ENCODE measurements at places on chromosomes 7 and 10.

- no peak for DNase-seq
These were observed 39.4 kb upstream of the DLX5 start for GRCh38 chr7:97064020-97064419.

- no peak for DNase-seq
These were observed 38.2 kb downstream of the HYAL4 start for GRCh38 chr7:123883154-123883553.

DNA sequence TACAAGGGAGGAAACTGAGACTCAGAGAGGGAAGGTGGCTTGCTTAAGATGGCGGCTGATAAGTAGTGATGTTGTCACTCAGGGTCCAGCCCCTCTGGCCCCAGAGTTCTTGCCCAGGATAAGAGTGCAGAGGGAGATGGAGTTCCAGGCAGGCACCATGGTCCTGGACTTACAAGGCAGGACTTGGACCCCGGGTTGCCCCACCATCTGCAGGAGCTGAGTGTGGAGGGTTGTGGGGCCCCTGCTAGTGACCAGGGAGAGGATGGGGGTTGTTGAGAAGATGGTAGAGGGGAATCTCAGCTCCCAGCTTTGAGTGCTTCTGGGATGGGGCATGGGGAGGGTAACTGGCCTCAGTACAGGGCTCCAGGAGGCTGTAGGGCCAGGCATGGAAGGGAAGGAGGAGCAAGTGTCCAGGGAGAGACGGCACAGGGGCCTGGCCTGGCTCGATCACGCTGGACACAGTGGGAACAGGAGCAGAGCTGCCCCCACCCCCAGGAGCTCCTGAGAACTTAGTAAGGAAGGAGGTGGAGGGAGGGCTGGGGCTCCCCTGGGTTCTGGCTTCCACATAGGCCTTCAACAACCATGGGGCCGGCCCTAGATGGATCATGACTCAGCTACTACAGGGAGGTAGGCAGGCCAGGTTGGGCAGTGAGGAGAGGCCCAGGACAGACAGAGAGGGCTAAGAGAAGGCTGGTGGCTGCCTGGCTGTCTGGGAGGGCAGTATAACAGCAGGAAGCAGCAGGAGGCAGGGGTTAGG lies 28.2 kb downstream of the PPIF start:
- no peak for DNase-seq

DNA sequence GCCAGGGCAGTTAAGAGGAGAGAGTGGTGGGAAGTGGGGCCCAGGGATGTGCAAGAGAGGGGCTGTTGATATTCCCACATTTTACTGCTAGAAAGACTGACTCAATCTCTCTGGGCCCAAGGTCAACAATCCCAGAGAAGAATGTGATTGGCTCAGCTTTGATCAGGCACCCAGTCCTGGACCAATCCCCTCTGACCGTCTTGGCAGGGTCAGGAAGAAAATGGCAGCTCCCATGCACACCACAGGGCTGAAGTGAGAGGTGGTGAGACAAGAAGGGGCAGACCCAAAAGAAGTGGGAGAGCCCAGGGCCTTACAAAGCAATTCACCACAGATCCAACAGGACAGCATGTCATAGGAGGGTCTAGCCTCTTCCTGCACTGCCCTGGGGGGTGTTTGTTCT lies 3.3 kb upstream of the C10orf105 start:
- DNase-seq: no peak

- no peak for DNase-seq
These were observed 101.3 kb upstream of the DNAJB12 start for GRCh38 chr10:72455889-72456595.

DNA sequence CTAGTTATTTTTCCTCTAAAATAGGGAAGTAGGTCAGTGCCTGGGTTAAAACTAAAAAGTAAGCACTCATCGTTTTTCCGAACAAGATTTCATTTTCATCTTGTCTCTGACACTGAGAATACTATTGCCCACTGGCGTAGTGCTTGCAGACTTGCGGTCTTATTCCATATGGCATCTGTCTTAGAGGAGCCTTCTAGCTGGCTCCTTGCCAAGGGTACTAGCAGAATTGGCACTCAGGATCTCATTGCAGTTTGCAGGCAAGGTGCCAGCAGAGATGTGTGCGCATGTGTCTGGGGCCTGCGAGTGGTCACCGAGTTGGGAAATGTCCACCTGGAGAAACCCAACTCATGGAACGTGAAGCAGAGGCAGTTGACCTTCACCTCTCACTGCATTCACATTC lies 143.4 kb downstream of the CELF2 start:
- no peak for DNase-seq

DNA sequence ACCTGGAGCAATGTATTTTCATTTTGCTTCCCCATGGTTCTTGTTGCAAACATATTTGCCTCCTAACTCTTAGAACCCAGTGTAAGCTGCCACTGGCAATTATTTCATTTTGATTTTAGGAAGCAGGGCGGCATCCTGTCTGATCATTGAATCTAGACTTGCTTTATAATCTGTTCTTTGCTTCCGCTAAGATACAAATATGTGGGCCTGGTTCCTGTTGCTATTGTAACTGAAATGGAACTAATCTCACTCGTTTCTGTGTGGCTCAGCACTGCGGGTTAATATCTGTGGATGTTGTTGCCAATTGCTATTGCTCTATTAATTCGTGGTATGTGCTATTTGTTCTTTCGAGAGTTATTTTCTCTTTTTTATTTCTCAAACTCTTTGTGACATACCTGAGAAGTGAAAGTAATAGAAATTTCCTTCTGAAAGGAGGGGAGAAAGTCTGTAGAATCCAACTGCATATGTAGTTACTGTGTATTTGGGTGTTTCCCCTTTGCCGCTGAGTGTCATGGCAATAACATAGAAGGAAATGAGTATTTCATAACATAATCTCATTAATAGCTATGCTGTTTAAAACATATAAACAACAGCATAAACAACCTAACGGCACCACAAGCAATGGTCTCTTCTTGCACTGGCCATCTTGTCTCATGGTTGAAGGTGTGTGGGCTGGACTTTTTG lies 62.4 kb downstream of the FZD1 start:
- no peak for DNase-seq

GRCh38 chr7:71780282-71780681 lies 631.9 kb downstream of the CALN1 start:
- no peak for DNase-seq

- DNase-seq: no peak
These were observed 35.3 kb downstream of the ABCB5 start for GRCh38 chr7:20650782-20651181.

- DNase-seq: no peak
These were observed 6.2 kb downstream of the VWA2 start for GRCh38 chr10:114245121-114245791.

- DNase-seq: no peak
These were observed 34.6 kb upstream of the PDK4 start for GRCh38 chr7:95630702-95631458.

- DNase-seq: no peak
These were observed 9.1 kb downstream of the GBF1 start for GRCh38 chr10:102254426-102254825.
